SW 1271 (cell line): ENCODE measurements at places on chromosomes 4 and X.

DNA sequence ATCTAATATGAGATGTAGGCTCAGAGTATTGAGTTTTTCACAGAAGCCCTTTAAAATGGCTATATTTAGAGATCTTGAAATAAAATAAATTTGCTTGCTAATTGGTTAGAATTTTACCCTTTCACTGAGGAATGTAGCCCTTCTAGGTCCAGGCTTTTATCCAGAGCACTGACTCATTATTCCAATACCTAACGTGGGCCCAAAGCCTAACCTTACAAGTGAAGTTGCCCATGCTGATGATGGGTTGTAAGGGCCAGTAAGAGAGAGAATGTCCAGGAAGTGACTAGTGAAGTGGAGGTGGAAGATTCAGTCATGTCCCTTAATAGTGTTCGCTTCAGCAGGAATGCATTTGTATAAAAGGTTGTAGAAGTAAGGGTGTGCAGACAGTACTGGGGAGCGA, 155.9 kb downstream of the STIM2 start:
- no peak for DNase-seq

DNA sequence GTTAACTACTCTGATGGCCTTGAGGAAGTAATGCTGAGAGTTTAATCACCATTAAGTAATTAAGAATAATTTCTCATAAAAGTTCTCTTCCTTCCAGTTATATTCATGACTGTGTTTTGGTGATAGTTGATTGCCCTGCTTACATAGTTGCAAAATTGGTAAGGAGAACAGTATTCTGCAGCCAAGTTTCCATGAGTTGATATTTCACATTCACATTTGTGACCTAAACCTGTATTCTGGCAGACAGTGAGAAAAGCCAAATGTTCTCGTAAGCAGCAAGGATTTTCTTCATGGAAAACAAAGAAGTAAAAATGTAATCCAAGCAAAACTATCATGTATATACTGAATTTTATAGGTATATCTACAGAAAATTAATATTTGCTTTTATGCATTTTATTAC, 187.8 kb upstream of the NUDT6 start:
- no peak for DNase-seq

DNA sequence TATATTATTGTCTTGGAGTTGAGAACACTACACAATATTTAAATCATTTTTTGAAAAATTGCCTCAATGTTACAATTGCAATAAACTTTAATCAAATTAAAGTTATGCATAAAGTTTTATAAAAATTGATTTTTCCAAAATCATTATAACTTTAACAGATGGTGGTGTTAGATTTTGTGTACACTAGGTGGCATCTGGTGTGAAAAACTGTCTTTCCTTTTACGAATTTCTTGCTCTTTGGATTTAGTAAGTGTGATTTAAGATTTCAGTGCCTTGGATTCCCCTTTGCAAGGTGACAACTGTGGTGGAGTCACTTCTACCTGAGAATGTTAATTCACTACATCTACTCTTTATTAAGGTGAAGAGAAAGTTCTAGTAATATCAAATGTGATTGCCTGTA, 91.6 kb downstream of the AREG start:
- DNase-seq: no peak

GRCh38 chrX:16797358-16797757, 11.1 kb downstream of the TXLNG start:
- DNase-seq: no peak

DNA sequence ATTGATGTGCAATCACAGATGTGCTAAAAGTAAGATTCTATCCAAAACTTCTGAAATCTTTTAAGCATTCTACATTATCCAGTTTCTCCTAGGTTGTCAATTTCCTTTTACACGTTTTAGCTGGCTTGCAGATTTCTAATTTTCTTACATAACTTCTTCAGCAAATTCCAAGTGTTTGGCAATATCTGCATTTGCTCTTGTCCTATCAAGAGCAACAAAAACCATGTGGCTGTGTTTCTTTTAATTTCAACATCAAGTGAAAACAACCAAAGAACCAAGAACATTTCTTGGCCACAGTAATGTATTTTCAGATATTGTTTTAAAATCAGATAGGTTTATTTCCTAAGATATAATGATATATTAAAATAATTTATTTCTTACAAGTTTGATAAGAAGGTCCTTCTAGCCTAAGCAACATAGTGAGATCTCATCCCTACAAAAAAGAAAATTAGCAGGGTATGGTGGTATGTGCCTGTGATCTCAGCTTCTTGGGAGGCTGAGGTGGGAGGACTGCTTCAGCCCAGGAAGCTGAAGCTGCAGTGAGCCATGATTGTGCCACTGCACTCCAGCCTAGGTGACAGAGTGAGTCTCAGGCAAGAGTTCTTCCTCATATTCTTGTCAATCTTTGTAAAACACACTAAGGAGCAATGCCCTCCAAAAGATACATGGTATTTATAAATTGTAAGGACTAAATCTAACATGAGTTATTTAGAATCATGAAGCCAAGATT, 131.4 kb upstream of the NAP1L5 start:
- DNase-seq: no peak

DNA sequence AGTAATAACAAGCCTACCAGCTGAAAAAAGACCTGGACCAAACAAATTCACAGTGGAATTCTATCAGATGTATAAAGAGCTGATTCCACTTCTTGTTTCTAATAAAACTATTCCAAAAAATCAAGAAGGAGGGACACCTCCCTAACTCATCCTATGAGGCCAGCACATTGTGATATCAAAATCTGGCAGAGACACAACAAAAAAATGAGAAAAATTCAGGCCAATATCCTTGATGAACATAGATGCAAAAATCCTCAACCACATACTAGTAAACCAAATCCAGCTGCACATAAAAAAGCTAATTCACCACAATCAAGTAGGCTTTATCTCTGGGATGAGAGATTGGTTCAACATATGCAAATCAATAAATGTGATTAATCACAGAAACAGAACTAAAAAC, 147.9 kb upstream of the NEIL3 start:
- DNase-seq: no peak

GRCh38 chrX:54921427-54922021, 900 bp downstream of the TRO start:
- DNase-seq: no peak

GRCh38 chrX:113743069-113743468, 840.8 kb upstream of the HTR2C start:
- DNase-seq: no peak

DNA sequence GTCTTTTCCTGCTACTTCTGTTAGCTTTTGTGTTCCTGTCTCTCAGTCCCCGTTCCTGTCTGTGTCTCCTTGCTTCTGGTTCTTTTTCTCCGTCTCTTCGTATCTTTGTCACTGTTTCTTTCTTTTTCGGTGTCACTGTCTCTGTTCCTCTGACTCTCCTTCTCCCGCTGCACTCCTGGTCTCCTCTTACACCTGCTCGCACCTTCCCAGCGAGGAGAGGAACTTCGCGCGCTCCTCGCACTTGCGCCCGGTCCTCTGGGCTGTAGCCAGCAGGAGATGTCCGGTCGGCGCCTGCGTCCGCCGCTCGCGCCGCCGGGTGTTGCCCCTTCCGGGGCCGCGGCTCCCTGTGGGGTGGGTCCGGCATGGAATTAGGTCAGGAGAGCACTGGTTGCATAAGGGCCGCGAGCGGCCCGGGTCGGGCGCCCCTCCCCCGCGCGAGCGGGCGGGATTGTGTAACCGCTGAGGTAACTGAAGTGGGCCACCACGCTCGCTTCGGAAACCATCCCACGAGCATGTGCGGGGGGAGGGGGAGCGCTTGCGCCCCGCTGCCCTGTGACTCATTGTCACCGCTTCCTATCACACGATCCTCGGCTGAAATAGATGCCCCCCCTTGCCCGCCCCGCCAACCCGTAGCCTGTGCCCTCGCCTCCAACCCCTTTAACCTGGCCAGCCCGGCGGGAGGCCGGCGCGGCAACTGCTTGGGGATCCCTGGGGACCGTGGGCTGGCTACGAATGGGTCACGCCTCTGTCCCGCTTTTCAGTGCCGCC, 1.6 kb downstream of the LONRF3 start:
- peak; percentile 15 for DNase-seq

DNA sequence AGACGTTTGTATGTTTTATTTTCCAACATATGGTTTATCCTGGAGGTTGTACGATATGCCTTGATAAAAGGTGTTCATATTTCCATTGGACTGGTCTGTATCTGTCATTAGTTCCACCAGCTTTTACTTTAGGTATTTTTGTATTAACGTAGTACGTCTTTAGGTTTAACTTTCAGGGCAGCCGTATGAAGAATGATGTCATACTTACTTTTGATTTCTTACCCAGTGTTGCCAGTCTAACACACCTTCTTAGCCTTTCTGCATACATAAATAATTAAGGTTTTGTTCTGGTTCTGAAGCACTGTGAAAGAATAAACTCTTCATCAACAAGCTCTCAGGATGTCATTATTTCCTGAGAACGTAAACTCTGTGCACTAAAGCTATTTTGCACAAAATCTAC, 18.9 kb upstream of the NEIL3 start:
- DNase-seq: no peak

- DNase-seq: no peak
Observed at GRCh38 chr4:13523591-13524503, 20.5 kb downstream of the NKX3-2 start.

GRCh38 chrX:19863212-19863856, 24.1 kb downstream of the SH3KBP1 start:
- no peak for DNase-seq

DNA sequence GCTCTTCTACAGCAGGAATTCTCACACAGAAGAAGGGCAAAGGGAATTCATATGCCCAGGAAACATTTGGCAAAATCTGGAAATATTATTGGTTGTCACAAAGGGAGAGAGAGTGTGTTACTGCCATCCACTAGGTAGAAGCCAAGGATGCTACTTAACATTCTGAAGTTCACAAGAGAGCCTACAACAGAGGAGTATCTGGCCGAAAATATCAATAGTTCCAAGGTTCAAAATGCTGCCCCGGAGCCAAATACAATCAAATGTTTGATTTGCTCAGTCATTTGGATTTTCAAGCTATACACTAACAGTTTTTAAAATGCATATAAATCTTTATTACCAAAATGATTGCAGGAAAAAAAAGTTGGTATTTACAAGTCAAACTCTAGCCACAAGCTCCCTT, 18.8 kb downstream of the OTUD4 start:
- no peak for DNase-seq

DNA sequence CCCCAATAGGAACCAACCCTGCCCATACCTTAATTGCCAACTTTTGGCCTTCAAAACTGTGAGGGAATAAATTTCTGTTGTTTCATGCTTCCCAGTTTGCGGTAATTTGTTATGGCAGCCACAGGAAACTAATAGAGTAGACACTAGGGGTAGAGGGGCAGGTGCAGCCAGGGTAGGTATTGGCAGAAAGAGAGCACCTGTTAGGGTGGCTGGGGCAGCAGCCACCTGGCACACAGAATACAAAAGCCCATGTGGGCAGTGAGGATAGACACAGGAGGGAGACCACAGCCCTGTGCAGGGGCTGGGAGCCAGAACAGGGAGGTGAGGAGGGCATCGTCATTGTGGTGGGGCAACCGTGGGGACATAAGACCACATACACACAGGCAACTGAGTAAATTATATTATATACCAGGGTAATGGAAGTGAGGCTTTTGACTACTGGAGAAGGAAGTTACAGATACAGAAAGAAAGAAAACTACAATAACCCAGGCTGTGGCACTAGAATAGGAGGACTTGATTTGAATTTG, 28.2 kb downstream of the IRF2 start:
- no peak for DNase-seq

DNA sequence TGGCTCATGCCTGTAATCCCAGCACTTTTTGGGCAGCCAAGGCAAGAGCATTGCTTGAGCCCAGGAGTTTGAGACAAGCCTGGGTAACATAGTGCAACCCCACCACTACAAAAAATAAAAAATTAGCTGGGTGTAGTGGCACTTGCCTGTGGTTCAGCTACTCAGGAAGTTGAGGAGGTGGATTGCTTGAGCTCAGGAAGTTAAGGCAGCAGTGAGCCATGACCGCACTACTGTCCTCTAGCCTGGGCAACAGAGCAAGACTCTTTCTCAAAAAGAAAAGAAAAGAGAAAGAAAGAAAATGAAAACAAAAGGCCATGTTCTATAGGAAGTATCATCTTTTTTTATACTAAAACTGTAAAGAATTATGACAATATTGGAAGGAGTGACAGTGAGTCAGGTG, 38.5 kb downstream of the NEK1 start:
- DNase-seq: no peak

DNA sequence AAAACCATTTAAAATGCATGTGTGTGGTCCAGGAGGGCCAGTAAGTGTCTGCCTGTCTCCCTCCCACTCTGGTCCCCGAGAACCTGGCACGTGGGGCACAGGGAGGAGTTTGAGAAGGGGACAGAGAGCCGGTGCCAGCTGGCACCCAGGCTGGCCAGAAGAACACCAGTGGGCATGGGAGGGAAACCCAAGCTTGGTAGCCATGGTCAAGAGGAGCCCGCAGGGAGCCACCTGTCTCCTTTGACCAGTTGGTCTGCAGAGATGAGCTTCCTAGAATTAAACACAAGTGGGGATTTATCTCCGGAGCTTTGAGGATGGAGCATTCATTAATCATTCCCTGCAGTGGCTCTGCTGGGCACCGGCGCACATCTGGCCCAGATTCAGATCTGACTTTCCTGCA, 41.6 kb downstream of the HMX1 start:
- no peak for DNase-seq
